ENCODE measurements at places on chromosomes 4 and X.

DNA sequence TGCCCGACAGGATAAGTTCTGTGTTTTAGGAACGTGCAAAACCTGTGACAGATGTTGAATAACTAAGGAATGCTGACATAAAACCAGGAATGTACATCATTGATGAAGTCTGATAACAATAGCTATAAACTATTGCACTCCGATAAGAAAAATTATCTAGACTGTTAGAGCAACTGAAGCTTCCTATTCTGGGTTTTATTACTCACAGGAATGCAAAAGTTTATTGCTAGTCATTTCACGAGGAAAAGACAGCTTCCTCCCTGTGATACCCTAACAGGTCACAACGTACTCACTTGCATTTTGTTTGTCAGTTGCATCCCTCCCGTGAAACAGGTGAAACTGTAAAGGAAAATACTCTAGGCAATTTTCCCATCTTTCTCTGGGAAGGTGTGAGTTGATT is 65.9 kb downstream of the CLDN22 start:
- no peak for DNase-seq

DNA sequence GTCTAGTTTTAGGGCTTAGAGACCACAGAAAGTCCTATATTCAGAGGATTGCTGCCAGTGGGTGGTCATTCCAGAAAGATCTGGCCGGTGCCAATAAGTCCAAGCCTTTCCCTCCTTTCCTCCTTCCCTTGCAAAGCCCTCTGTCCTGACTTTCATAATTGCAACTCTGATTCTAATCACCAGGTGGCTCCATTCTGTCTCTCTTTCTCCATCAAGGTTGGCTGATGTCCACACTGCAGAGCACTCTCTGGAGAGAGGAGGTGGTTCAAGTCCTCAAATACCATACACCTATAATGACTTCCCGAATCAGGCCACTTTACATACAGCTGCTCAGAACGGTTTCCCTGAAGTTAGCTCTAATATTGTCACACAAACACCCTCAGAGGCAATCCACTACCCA is 22.4 kb upstream of the ARMCX4 start:
- DNase-seq, result no peak

DNA sequence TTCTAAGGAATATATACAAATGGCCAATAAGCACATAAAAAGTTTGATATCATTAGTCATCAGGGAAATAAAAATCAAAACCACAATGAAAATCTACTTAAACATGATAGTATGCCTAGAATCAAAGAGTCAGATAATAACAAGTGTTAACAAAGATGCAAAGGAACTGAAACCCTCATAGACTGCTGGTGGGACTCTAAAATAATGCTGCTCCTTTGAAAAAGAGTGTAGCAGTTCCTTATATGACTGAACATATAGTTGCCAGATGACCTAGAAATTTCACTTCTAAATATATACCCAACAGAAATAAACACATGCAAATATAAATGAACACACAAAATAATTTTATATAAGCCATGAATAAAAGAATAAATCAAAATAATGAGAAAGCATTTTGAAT is 205.1 kb upstream of the CTSO start:
- DNase-seq, result no peak

DNA sequence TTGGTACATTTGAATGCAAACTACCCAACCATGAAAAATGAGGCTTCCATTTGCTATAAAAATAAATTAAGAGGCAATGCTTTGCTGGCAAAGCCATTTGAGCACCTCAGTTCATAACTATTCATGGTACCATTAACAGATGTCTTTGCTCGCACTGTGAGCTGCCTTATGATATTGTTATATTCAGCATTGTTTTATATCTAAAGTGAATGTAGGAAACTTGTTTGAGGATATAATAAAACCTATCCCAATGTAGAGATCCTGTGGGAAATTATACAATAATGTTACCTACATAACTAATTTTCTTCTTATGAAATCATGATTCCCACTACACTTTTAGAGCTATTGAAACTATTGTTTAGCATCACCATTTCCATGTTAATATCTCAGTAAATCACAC is 125.2 kb upstream of the TRAM1L1 start:
- no peak for DNase-seq

- no peak for DNase-seq
Observed at GRCh38 chrX:124242131-124242530, 90.3 kb upstream of the TEX13D start.

- DNase-seq, result no peak
Observed at GRCh38 chrX:41553688-41554087, 106.5 kb downstream of the NYX start.

DNA sequence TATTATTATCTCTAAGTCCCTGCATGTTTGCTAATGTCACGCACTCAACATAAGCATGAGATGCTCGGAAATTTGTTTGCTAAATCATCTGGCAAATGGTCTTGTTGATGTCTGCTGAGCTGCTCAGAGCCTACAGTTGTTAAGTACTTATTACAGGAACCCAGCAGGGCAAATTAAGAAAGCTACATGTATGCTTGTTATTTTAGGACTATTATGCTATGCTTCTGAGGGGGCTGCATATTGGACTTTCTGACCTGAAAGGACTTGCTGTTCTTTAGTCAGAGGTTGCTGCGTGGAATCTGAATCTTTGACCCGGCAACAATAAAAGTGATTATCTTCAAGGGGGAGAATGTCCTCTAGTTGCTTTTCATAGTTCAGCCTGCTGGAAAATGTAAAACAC is 36.3 kb upstream of the TENM3 start:
- DNase-seq, result no peak

DNA sequence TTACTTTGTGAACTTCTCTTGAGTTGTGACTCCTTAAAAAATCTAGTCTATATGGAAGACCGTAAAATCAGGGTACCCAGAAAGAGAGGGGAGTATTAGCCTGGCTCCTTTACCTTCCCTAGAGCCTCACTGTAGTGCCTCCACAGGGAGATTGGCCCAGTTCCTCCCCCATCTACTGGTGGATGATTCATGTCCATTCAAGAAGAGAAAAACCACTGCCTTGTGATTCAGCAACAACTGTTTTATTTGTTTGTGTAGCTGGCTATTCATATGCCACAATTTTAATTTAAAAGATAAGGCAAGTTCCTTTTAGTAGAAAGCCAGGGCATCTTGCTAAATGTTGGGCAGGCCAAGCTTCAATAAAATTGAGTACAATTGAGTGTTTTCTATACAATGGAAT is 221.8 kb upstream of the KCNIP4 start:
- no peak for DNase-seq

- no peak for DNase-seq
Observed at GRCh38 chr4:173446416-173446815, 47.5 kb upstream of the SCRG1 start.

DNA sequence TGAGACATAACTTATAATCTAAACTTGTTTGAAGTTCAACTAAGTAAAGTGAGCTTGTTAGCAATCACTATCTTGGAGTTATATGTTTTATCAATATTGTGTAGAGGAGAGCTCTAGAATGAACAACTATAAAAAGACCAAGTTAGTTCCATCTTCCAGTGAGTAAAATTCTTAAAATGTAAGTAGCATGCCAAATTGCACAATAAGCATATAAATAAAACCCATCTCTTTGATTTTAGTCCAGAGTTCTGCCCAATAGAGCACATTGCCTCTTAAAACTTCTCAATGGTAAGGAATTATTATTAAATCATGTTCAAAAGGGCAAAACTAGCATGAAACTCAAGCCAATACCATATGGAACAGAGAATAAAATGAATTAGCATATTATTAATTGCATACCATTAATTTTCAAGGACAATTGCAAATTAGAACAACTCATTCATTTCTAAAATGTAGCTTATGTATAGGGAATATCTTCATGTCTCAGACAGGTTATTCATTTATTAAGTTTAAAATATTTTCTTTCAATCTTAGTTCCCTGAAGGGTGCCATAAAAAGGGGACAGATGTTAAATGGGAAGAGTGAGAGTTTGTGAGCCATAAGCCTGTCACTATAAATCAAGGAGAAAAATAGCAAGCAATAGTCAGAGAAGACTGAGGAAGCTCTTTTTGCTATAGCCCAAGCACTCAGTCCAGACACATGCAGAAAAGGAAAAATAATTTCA is 507.6 kb downstream of the CENPC start:
- no peak for DNase-seq

- no peak for DNase-seq
Observed at GRCh38 chr4:175905925-175906324, 93.9 kb upstream of the GPM6A start.

GRCh38 chrX:12447448-12448064 is 309.3 kb downstream of the FRMPD4 start:
- no peak for DNase-seq

DNA sequence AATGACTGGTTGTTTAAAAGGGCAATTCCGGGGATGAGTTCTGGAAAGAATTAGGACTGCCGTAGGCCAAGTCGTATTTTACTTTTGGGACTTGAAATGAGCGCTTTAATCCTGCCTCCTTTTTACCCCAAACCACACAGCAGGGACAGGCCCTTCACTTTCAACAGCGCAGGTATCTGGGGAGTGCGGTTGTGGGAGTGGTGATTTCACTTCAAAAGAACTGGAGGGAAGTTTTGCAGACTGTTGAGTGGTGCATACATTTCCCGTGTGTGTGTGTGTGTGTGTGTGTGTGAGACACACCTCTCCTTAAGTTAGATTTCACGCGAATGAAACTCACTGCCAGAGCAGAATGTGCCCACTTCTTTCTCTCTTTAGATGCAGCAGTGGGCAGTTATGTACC is 2.8 kb downstream of the NHS start:
- DNase-seq, result no peak

DNA sequence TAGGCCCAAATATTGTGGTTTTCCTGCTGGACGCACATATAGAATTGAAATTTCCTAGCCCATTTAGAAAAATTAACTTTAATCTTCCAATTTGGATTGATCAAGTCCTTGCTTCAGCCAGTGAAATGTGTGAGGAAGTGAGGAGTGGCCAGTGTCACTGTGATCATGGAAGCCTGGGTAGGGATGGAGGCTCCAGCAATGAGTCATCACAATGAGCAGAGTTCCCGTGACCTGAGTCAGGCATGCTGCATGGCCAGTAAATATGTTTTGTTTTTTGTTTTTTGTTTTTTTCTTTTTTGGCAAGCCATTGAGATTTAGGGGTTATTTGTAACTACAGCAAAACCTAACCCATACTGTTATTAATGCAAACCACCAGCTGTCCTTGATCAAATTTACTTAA is 52.1 kb downstream of the IDS start:
- DNase-seq, result no peak

GRCh38 chrX:66638591-66639500 is at the start of gene EDA2R:
Gene EDA2R, minus strand, starts transcription at chrX:66639078. Its CDS starts 23,058 bp downstream, at chrX:66616020.
- peak; percentile 52 for DNase-seq

GRCh38 chrX:21943460-21944135 is 3.1 kb downstream of the SMS start:
- DNase-seq, result no peak

- no peak for DNase-seq
Observed at GRCh38 chr4:180650273-180650672, 1592.9 kb upstream of the TENM3 start.

GRCh38 chr4:151324752-151325110 is 674 bp downstream of the SH3D19 start:
- DNase-seq, result peak; percentile 47

- no peak for DNase-seq
Observed at GRCh38 chr4:108425988-108426387, 194.4 kb upstream of the RPL34 start.

- no peak for DNase-seq
Observed at GRCh38 chr4:137266511-137266910, 265.8 kb downstream of the PCDH18 start.

GRCh38 chr4:27187786-27188185 is 327.1 kb downstream of the STIM2 start:
- no peak for DNase-seq

DNA sequence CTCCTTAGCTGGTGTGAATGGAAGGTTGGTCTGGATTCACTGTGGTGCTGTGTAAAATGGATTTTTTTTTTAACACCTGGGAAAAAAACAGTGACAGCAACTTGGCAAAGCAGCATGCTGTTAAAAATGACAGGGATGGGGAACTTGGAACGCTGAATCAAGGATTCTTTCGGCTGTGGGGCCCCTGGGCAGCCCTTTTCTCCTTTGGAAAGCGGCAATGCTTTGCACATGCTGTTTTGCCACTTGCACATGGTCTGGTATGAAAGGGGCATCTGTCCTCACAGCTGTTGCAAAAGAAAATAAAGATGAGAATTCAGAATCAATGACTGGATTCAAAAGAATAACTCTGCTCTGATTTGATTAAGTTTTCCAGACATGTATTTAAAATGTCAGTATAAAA is 10.7 kb upstream of the PIGA start:
- no peak for DNase-seq

DNA sequence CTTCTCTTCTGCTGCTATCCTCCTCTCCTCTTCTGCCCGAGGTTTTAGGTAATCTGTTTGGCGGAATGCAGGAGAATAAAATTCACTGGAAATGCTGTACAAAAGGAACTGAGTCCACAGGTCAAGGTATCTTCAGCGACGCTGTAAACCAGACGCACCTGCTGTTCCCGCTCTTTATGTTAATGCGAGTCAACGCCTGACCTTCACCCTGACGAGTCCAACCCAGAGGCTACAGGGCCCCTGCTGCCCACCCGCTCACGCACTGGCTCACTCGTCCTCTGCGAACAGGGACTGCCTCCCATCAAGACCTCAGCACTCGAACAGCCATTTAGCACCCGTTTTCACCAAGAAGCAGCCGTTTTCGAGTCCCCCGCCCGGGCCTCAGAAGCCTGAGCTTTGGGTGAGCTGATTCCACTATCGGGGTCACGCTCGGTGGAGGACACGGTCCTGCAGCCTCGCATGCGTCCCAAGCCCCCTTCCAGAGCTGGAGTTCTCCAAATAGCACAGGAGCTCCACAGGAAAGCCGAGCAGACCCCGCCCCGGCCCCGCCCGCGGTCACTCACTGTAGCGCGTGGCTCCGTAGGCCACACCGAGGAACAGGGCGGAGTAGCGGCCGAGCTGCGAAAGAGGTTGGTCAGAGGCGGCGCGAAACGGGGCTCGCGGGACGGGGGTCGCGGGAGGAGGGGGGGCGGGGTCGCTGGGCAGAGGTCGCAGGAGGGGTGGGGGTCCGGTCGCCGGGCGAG is 556 bp downstream of the ATP5ME start:
- peak; percentile 62 for DNase-seq

DNA sequence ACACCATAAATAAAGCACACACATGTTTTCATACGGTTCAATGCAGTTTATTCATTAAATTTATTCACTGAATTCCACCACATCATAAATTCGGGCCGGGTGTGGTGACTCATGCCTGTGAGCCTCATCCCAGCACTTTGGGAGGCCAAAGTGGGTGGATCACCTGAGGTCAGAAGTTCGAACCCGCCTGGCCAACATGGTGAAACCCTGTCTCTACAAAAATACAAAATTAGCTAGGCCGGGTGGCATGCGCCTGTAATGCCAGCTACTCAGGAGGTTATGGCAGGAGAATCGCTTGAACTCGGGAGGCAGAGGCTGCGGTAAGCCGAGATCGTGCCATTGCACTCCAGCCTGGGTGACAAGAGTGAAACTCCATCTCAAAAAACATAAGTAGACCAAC is 131.6 kb downstream of the PDS5A start:
- no peak for DNase-seq

DNA sequence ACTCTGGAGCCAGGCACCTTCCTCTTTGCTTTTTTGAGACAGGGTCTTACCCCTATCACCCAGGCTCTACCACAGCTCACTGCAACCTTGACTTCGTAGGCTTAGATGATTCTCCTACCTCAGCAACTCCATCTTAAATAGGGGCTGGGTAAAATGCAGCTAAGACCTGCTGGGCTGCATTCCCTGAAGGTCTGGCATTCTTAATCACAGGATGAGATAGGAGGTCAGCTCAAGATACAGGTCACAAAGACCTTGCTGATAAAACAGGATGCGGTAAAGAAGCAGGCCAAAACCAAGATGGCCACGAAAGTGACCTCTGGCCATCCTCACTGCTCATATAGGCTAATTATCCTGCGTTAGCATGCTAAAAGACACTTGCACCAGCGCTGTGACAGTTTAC is 770.8 kb upstream of the PRKX start:
- DNase-seq, result no peak

- DNase-seq, result no peak
Observed at GRCh38 chr4:150079081-150079581, 886 bp downstream of the DCLK2 start.
